ENCODE measurements at places on chromosomes 16 and 17. TPM values are rescaled to one million over a fixed set of nuclear protein-coding genes. Genes with fewer than 3 reads are reported as not detected.
A peak's percentile ranks its signal among the peaks of the same experiment; 100 is the strongest.

Gene ABAT
- total RNA-seq = 6.2 TPM

Gene TPSD1
- total RNA-seq = not detected

Gene PIRT
- total RNA-seq = not detected

Gene GUCY2D
- total RNA-seq = 0.35 TPM

DNA sequence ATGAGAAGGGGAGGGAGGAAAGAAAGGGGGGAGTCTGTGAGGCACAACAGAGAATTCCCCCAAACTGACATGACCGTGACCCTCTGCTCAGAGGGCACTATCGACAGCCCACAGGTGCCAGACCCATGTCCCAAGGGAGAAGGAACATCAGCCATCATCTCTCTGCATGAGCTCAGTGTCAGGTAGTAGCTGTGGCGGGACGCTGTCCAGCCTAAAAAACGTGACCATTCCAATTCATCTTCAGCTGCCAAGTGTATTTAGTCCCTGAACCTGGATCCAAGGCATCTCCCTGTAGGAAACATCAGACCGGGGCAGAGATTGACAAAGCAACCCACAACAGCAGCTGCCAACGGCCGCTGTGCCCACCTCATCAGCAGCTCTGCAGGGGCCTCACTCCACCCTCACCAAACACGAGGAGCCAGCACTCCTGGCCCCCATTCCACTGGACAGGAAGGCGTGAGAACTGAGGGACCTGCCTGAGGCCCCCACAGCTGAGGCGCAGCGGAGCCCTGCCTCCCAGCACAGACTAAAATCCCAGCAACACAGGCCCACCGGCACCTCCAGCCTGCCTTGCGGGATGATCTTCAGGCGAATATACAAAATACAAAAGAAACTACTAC is 8.6 kb downstream of the TAF1C start:
- H3K4me3 ChIP-seq = no peak overlapping the region
- H3K4me1 ChIP-seq = no peaks in the 10 kb centered on the region
- no peak overlapping the region for H3K27ac ChIP-seq
- no peak for DNase-seq

DNA sequence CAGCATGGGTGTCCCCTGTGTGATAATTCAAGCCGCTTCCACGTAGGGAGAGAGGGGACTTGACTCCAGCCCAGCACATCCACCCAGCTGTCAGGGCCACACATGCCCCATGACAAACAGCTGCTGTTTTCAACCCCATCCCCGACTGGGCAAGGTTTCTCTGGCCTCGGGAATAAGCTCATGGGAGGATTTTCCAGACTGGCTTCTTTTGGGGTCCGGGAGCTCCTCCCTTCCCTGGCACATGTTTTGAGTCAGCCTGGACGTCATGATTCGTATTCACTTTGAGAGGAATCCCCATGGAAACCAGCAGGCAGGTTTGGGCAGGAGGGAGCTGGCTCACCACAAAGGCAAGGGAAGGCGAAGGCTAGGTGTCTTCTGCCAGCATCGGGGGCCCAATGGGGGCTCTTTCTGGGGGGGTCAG is 156.4 kb downstream of the CMIP start:
- DNase-seq = no peak
- no peak overlapping the region for H3K27ac ChIP-seq
- H3K4me3 ChIP-seq = no peak overlapping the region

DNA sequence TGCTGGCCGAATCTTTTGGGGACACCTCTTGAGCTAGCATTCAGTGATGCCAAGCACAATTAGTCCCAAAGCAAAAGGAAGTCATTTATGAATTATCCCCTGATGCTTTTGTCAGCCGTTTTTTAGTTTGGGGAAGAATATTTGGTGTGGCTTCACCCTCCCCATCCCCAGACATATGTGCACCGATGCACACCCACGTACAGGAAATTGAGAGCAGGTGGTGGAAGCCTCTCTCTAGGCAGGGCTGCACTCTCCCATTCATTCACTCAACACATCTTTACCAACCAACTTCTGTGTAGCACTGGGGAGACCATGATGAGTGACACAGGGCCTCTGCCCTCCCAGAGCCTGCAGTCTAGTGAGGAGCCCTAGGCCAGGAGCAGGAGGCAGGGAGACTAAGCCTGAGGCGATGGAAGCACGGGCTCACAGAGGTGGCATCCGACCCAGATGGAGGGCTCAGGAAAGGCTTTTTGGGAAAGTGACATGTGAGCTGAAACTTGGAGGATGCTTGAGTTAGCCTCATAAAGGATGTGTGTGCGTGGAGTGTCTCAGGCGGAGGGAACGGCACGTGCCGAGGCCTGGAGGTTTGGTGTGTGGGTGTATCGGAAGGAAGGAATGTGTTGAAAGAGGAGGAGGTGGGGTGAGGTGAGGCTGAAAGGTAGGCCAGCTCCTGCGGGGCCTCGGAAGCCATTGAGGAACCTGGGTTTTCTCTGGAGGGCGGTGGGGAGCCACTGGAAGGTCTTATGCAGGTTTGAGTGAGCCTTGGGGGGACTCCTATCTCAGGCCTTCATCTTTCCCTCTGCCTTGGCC is 43.8 kb downstream of the PSME3IP1 start:
- no peak overlapping the region for H3K4me3 ChIP-seq
- H3K27ac ChIP-seq = no peak overlapping the region
- DNase-seq = no peak
- no peaks in the 10 kb centered on the region for H3K27me3 ChIP-seq
- peaks cover 2% of the 10 kb centered on the region for H3K4me1 ChIP-seq

GRCh38 chr16:22192261-22193062 is 13.6 kb upstream of the EEF2K start:
- H3K4me1 ChIP-seq = no peaks in the 10 kb centered on the region
- peak; percentile 63 for DNase-seq
- H3K4me3 ChIP-seq = peak overlapping the region; percentile 84
- no peaks in the 10 kb centered on the region for H3K27me3 ChIP-seq
- peaks cover 2% of the 10 kb centered on the region for H3K36me3 ChIP-seq

- no peak overlapping the region for H3K27ac ChIP-seq
- H3K4me1 ChIP-seq = peaks cover 3% of the 10 kb centered on the region
- no peaks in the 10 kb centered on the region for H3K36me3 ChIP-seq
- H3K27me3 ChIP-seq = no peaks in the 10 kb centered on the region
- peak; percentile 83 for DNase-seq
Measured at GRCh38 chr17:39573447-39574298, 34.0 kb downstream of the NEUROD2 start.

GRCh38 chr16:49698931-49699840 is 156.7 kb downstream of the ZNF423 start:
- H3K27ac ChIP-seq = no peak overlapping the region
- H3K27me3 ChIP-seq = no peaks in the 10 kb centered on the region
- peaks cover 15% of the 10 kb centered on the region for H3K4me1 ChIP-seq
- peaks cover 2% of the 10 kb centered on the region for H3K36me3 ChIP-seq
- no peak for DNase-seq
- peak overlapping the region; percentile 19 for H3K4me3 ChIP-seq

GRCh38 chr17:82531431-82531881 is 11.9 kb downstream of the FOXK2 start:
- no peak overlapping the region for H3K4me3 ChIP-seq
- H3K4me1 ChIP-seq = peaks cover 5% of the 10 kb centered on the region
- peaks cover 3% of the 10 kb centered on the region for H3K36me3 ChIP-seq
- no peak overlapping the region for H3K27ac ChIP-seq
- DNase-seq = no peak

GRCh38 chr16:1244881-1245280 is 4.4 kb downstream of the TPSAB1 start:
- H3K4me1 ChIP-seq = no peaks in the 10 kb centered on the region
- H3K4me3 ChIP-seq = no peak overlapping the region
- no peaks in the 10 kb centered on the region for H3K27me3 ChIP-seq

Data from H9 (cell line).